ENCODE measurements at places on chromosomes 16 and 17. TPM values are rescaled to one million over a fixed set of nuclear protein-coding genes. Genes with fewer than 3 reads are reported as not detected.

The KRTAP4-4 gene
- not detected for total RNA-seq

The FBXO39 gene
- 0.66 TPM for total RNA-seq

The FAM20A gene
- 14.9 TPM for total RNA-seq

The PPP1R27 gene
- under 0.01 TPM for total RNA-seq

The TMED6 gene
- total RNA-seq = not detected

The CCDC200 gene
- not detected for total RNA-seq

The C17orf113 gene
- 0.26 TPM for total RNA-seq

The CEMP1 gene
- not detected for total RNA-seq

The CCL3 gene
- not detected for total RNA-seq

The SYCE1L gene
- total RNA-seq = 0.33 TPM

The METRNL gene
- 114 TPM for total RNA-seq
